A673 (cell line): ENCODE measurements at places on chromosomes 16 and 17. TPM values are rescaled to one million over a fixed set of nuclear protein-coding genes. Genes with fewer than 3 reads are reported as not detected.

Gene MT4
- not detected in 2 replicates for total RNA-seq

Gene WDR90
- total RNA-seq: 143 and 147 TPM in 2 replicates

Gene RAB11FIP4
- 2.4 and 4.1 TPM in 2 replicates for total RNA-seq

Gene GRAP
- 0.26 TPM in 1 of 2 replicates, not detected in the other for total RNA-seq
